Gastrocnemius medialis (tissue), 4 donors: ENCODE measurements at places on chromosomes 4 and X. TPM values are rescaled to one million over a fixed set of nuclear protein-coding genes. Genes with fewer than 3 reads are reported as not detected.

- no peaks in the 10 kb centered on the region for H3K4me1 ChIP-seq
- no peak overlapping the region for H3K4me3 ChIP-seq
- H3K27ac ChIP-seq: no peak overlapping the region
- DNase-seq: no peak
Measured at GRCh38 chrX:43108828-43109227, 330.9 kb upstream of the PPP1R2C start.

GRCh38 chr4:31192341-31192740, 472.2 kb downstream of the PCDH7 start:
- no peaks in the 10 kb centered on the region for H3K4me1 ChIP-seq
- no peak overlapping the region for H3K27ac ChIP-seq
- H3K27me3 ChIP-seq: no peaks in the 10 kb centered on the region
- no peaks in the 10 kb centered on the region for H3K36me3 ChIP-seq

The ASMTL gene
- total RNA-seq: 19.5 TPM

The DUSP21 gene
- not detected for total RNA-seq

The MAGEB17 gene
- not detected for total RNA-seq
